ENCODE measurements at places on chromosomes 3 and 15.

DNA sequence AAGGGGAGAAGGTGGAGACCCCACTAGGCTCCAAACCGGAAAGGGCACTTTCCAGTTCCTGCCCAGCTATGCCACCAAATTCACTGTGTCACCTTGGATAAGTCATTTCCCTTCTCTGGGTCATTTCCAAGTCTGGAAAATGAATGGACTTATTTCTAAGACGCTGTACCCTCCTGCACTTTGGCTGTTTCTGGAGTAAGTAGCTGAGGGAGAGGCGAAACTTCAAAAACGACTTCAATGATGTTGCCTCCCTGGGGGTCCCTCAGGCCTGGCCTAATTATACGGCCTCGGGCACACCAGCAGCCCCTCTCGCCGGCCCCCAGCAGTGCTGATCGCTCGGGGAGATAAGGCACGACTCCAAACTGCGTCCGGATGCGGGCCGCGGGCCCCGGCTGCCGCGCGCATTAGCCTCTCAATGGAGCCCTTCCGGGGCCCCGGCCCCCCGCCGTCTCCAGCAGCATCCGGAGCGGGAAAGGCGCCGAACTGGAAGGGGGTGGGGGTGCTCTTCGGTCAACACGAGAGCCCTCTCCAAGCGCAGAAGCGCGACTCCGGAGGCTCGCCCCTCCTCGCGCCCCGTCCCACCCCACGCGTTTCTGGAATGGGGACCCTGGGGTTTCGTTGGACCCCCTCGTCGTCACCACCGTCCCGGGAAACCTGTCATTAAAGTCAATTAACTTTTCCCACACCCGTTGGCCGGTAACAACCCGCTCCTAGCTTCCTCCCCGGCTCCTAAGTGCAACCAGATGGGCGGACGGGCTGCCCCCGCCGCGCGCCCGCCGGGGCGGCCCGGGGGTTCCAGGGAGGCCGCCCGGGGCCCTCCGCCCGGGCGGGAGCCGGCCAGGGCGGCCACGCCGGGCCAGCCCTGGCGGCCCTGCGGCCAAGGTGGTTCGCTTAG is 4.8 kb downstream of the HES1 start:
- DNase-seq: peak; percentile 45

DNA sequence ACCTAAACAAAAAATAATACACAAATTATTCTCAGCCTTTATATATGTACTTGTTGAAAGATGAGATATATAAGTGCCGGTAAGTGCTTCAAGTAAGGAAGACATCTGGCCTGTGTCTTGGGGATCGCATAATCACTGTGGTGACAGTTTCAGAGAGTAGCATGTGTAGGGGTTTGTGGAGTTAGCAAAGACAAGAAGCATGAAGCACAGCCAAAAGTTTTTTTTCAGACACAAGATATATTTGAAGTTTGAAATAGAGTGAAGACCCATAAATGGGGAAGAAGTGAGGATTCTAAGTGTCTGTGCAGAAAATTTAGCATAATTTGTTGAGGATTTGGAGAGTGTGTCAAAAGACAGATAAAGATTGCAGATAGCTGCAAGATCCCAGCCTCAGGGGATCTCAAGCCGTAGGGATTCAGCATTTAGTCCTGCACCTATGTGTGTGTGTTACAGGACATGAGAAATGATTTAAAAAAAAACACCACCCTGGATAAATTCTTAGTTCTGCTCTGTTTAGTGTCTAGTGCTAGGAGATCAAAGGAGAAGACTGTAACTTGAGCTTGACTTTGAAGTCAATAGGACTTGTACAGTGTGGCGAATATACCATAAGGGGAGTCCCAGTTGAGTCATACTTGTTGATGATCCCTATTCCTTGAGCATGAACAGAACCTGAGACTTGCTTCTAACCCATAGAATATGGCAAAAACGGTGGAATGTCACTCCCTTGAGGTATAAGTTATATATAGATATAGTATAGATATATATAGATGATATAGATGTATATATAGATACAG is 123.9 kb upstream of the GRM7 start:
- no peak for DNase-seq

- DNase-seq: no peak
Observed at GRCh38 chr3:178120367-178120766, 415.9 kb upstream of the KCNMB2 start.

DNA sequence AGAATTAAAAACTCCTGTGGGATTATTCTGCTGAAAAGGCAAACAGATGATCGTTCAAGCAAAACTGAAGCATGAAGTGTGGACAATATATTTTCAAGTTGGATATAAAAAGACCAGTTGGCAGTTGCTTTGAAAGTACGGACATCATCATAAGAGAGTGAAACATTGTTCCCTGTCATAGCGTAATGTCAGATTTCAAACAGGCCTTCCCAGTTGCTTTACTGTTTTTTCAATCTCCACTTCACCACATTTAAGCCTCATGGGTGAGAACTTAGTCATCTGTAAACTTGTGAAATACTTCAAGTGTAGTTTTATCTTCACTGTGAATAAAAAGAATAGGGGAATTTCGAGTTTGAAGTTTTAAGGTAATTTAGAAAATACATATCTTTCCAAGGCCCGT is 435.1 kb upstream of the CNTN3 start:
- no peak for DNase-seq

DNA sequence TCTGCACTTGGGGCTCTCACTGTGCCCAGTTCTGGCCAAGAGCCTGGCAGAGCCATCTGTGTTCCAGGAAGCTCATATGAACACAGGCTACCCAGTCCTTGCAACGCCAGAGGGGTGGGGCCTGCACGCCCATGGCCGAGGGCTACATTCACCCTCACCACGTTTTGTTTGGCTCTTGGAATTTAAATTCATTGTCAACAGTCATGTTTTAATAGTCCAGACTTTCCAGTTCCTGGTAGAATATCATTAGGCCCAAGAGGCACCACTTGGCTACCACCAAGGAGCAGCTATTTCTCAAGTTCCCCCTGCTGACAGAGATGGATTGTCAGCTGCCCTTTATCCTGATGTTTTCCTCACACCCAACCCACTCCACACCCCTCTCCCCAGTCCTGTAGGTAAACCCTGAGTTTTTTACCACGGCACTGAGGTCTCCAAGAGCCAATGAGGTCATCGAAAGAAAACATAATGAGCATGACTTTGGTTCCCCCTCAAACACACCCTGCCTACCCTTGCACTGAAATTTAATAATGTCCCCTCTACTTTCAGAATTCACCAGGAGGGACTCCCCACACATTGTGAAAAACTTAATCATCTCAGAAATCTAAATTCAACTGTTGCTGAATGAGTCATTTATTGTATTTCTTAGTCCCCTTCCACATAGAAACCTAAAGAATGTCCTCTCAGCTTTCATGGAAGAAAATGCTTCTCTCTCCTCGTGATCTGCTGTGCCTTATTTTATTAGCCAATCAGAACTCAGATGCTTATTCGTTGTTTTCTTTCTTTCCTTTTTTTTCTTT is 125.1 kb downstream of the SHQ1 start:
- peak; percentile 59 for DNase-seq

DNA sequence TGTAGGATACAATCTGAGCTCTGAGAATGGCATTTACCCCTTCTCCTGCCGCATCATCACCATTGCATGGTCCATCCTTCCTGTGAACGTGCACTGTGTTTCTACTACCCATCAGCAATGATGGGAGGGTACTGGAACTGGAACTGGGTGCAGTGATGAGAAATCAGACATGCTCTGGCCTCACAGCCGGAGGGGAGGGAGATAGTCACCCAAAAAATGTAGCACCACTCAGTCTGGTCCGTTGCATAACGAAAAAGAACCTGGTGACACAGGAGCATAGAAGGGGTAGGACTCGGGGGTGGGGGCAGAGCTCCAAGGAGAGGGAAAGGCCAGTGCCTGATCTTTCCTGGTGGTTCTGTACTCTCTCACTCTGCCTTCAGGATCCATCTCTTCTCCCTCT is 205.0 kb downstream of the RPLP1 start:
- DNase-seq: no peak

DNA sequence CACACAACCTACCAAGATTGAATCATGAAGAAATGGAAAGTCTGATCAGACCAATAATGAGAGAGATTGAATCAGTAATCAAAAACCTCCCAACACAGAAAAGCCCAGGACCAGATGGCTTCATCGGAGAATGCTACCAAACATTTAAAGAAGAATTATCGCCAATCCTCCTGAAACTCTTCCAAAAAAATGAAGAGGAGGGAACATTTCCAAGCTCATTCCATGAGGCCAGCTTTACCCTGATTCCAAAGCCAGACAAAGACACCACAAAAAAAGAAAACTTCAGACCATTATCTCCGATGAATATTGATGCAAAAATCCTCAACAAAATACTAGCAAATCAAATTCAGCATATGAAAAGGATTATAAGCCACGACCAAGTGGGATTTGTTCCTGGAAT is 94.1 kb downstream of the SENP2 start:
- no peak for DNase-seq

GRCh38 chr3:97612632-97613031 is 151.9 kb upstream of the ARL6 start:
- no peak for DNase-seq

- no peak for DNase-seq
Observed at GRCh38 chr3:121665488-121665887, 4.8 kb upstream of the HCLS1 start.

DNA sequence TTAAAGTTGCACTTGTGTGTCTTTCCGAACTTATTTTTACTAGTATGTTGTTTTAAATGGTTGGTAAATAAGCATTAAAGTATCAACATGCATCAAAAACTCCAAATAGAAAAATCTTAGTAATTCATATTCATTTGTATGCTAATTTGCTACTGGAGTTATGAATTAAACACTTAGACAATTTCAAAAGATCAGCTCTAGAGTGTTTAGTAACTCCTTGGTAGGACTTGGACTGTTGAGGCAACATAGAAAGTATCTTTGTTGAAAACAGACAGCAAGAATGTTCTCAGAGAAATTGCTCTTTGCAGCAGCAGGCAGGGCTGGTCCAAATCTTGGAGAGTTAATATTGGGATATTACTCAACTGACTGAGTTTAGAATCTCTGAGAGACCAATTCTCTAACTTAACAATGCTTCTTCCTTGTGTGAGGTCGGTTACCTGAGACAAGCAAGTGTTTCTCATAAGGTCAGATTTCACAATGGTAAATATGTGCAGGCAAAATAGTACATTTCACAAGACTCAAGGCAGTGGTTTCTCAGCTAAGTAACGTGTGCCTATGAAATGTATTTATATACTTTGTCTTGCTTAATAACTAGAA is 147.8 kb upstream of the IL12A start:
- DNase-seq: no peak

DNA sequence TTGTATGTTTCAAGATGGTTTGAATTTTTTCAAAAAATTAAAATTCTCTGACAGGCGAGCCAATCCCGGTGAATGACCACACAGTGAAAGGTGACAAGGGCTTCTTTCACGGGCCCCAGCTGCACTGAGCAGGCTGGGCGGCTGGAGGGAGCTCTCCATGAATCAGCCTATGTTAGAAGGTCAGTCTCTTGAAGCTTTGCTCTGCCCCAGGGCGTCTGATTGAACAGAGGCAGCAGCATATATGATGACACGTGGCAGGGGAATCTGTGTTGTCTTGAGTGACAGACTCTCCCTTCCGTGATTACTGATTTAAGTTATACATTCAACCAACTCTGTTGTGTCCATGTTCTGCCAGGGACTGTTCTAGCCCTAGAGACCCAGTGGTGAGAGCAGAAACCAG is 51.5 kb downstream of the ISG20 start:
- DNase-seq: no peak

DNA sequence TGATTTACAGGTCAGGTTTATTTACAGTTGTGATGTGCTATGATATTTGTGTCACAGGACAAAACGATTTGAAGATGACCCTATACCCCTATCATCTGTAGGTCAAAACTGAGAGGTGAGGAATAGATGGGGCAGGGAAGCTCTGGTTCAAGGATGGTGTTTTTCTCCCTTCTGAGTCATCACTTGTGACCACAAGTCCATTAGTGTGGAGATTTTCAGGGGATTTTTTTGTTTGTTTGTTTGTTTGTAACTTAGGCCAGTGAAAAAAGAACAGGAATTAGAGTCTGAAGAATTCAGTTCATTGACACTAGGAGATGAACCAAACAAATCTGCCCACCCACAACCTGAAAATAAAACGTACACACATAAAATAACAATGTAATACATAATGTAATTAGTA is 62.7 kb upstream of the FAM98B start:
- DNase-seq: no peak

GRCh38 chr15:25176991-25177954 is 222.5 kb downstream of the SNRPN start:
- no peak for DNase-seq

DNA sequence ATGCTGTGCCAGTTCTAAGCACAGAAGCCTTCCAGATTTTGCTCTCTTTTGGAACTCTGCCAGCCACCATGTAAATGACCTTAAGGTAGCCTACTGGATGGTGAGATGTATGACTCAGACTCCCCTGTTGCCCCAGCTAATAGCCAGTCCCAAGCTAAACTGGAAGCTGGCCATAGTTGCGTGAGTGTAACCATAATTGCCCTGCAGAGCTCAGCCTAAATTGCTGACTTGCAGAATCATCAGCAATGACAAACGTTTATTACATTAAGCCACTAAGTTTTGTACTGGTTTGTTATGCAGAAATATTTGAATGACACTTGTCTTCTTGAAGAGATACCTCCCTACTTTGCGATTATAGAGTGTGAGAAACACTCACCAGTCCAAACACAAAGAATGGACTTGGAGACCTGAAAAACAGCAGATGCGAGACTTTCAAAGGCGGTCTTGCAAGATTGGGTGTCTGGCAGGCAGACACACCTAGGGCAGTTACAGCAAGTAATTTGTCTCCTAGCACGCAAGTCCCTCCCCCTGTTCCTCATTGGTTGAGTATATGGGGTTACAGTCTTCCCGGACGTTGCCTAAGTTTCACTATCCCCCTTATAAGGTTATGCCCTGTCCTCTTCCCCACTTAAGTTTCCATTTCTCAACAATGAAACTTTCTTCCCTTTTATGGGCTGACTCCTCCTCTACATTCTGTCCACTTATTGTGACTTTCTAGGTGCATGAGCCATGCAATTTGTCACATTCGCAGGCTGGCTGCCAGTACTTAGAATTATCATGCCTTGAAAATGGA is 83.6 kb upstream of the XCR1 start:
- peak; percentile 97 for DNase-seq

GRCh38 chr3:61684386-61684785 is 123.0 kb downstream of the PTPRG start:
- DNase-seq: no peak

- no peak for DNase-seq
Observed at GRCh38 chr3:108387063-108387462, 90.7 kb downstream of the HHLA2 start.

GRCh38 chr3:171315919-171316318 is 144.3 kb downstream of the TNIK start:
- DNase-seq: no peak

GRCh38 chr15:40863660-40864270 is 10.3 kb downstream of the RHOV start:
- DNase-seq: no peak

DNA sequence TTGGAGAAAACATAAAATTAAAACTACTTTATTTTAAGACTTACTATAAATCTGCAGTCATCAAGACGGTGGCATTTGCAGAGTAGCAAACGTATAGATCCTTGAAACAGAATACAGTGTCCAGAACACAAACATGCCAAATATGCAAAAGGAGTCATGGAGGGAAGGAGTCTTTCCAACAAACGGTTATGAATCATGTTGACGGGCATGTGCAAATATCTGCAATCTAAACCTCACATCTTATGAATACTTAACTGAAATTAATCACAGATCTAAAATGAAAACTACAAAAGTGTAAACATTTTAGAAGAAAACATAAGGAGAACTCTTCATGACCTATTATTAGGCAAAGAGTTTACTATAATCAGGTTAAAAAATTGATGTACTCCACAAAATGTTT is 69.4 kb downstream of the TFRC start:
- DNase-seq: no peak

Data from H4 (cell line).